Trophoblast cell (in vitro differentiated cells and primary cell): ENCODE measurements at places on chromosomes 5 and 9.

DNA sequence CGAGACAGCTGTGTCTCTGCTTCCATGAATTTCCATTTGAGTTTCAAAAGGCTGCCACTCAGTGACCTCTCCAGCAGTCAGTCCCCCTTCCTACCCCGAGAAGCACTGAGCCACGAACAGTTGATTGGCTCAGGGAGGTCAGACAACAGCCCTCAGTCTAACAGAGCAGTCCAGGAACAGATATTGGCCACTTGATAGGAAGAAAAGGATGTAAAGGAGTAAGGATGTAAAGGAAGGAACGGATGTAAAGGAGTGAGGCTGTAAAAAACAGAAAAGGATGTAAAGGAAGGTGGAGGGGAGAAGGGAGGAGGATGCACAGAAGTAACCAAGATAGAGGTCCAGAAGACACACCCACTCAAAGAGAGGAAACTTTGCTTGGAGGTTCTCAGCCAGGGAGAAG is 3.2 kb upstream of the NR4A3 start:
- DNase-seq = no peak
- no peak overlapping the region for H3K4me3 ChIP-seq
- peaks cover 13% of the 10 kb centered on the region for H3K27me3 ChIP-seq
- peaks cover 8% of the 10 kb centered on the region for H3K4me1 ChIP-seq

- H3K27me3 ChIP-seq = no peaks in the 10 kb centered on the region
- peaks cover 2% of the 10 kb centered on the region for H3K4me1 ChIP-seq
- no peak overlapping the region for H3K4me3 ChIP-seq
- no peak overlapping the region for H3K27ac ChIP-seq
- no peak for DNase-seq
Measured at GRCh38 chr5:123783421-123783820, 271.4 kb downstream of the CSNK1G3 start.

- no peak overlapping the region for H3K27ac ChIP-seq
- H3K27me3 ChIP-seq = no peaks in the 10 kb centered on the region
- no peaks in the 10 kb centered on the region for H3K36me3 ChIP-seq
- H3K4me3 ChIP-seq = no peak overlapping the region
- no peak for DNase-seq
Measured at GRCh38 chr5:131773805-131774204, 23.0 kb downstream of the FNIP1 start.

- DNase-seq = no peak
- no peaks in the 10 kb centered on the region for H3K36me3 ChIP-seq
- H3K4me1 ChIP-seq = no peaks in the 10 kb centered on the region
- H3K27ac ChIP-seq = no peak overlapping the region
- H3K4me3 ChIP-seq = no peak overlapping the region
- H3K27me3 ChIP-seq = no peaks in the 10 kb centered on the region
Measured at GRCh38 chr5:149682532-149683075, 47.5 kb upstream of the PPARGC1B start.

DNA sequence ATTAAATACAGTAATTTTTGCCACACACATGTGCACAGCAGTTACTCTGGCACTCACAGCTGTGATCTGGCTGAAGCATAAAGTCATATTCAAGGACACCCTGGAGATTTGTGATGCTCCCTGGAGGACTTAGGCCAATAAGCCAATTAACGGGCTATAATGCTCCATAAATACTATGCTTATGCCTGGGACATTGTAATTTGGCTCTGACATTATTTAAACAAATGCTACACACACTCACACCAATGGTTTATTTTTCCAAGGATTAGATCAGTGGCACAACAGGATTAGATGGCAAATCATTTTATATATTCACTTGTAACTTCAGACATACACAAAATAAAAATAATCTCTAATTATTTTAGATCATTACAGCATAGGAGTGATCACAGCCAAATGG is 111.2 kb downstream of the LMNB1 start:
- no peaks in the 10 kb centered on the region for H3K36me3 ChIP-seq
- no peak overlapping the region for H3K4me3 ChIP-seq
- no peak for DNase-seq

DNA sequence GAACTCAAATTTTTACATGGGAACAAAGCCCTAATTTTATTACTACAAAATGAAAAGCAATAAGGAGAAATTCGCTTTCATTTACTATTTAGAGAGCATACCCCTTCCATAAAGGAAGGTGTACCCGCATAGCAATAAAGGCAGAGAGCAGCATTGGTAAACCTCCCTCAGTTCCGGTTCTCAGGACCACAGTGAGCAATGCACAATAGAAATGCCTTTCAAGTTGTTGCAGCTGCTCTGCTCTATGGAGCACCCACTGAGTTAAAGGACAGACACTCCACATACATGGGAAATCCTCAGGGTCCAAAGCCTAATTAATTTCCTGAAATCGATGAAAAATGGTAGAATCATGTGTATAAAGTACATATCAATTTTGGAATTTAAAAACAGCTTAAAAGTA is 89.9 kb upstream of the MPDZ start:
- no peak overlapping the region for H3K27ac ChIP-seq
- H3K4me3 ChIP-seq = no peak overlapping the region
- H3K27me3 ChIP-seq = no peaks in the 10 kb centered on the region
- H3K36me3 ChIP-seq = no peaks in the 10 kb centered on the region
- H3K4me1 ChIP-seq = no peaks in the 10 kb centered on the region

GRCh38 chr5:95892784-95893354 is 68.8 kb downstream of the ELL2 start:
- no peak overlapping the region for H3K27ac ChIP-seq
- H3K4me3 ChIP-seq = no peak overlapping the region
- no peaks in the 10 kb centered on the region for H3K27me3 ChIP-seq
- DNase-seq = peak; percentile 32
- peaks cover 7% of the 10 kb centered on the region for H3K36me3 ChIP-seq

- H3K4me1 ChIP-seq = no peaks in the 10 kb centered on the region
- peaks cover 2% of the 10 kb centered on the region for H3K27me3 ChIP-seq
- DNase-seq = no peak
Measured at GRCh38 chr9:77005216-77005615, 14.2 kb upstream of the FOXB2 start.

DNA sequence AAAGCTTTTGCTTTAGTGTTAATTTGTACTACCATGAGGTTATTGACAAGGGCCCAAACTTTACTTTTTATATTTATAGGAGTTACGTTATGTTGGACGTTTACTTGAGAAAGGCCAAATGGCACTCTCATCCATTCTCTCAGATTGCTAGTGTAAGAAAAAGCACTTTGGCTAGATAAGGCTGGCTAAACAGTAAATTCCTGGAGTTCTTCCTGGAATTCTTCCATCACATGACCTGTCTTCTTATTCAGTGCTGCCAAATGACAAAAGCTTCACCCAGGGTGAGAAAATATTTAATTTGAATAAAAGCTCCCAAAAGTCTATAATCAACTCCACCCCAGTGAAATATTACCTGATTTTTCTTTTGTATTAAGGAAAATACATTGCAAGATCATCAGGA is 1568.9 kb upstream of the ACO1 start:
- H3K4me1 ChIP-seq = no peaks in the 10 kb centered on the region
- no peaks in the 10 kb centered on the region for H3K27me3 ChIP-seq
- no peak for DNase-seq
- no peak overlapping the region for H3K27ac ChIP-seq
- H3K36me3 ChIP-seq = no peaks in the 10 kb centered on the region

GRCh38 chr9:14096258-14096922 is 217.6 kb downstream of the NFIB start:
- no peak overlapping the region for H3K27ac ChIP-seq
- peak; percentile 78 for DNase-seq
- H3K27me3 ChIP-seq = no peaks in the 10 kb centered on the region
- no peaks in the 10 kb centered on the region for H3K36me3 ChIP-seq

- H3K27me3 ChIP-seq = no peaks in the 10 kb centered on the region
- H3K4me3 ChIP-seq = no peak overlapping the region
- peaks cover 6% of the 10 kb centered on the region for H3K36me3 ChIP-seq
- no peak for DNase-seq
Measured at GRCh38 chr5:80134876-80135275, 99.7 kb downstream of the THBS4 start.

- H3K4me1 ChIP-seq = no peaks in the 10 kb centered on the region
- DNase-seq = no peak
Measured at GRCh38 chr5:125372694-125373631, 626.5 kb upstream of the ZNF608 start.

DNA sequence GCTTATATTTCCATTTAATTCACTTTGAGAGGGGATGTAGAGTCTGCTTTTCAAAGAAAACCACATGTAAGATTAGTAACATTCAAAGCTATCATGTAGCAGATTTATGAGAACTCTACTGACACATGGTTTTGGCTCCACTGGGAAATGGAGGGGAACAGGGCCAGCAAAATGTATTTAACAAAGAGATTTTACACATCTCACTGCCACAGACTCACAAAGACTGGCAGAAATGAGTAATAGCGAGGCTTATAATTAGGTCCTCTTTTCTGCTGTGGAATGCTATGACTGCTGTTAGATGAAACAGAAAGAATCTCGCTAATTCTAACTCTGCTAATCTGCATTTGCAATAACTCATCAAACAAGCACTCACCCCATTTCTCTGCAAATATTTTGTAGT is 4.5 kb downstream of the DAP start:
- H3K4me1 ChIP-seq = peaks cover 12% of the 10 kb centered on the region
- peaks cover 17% of the 10 kb centered on the region for H3K36me3 ChIP-seq
- no peaks in the 10 kb centered on the region for H3K27me3 ChIP-seq
- H3K27ac ChIP-seq = no peak overlapping the region
